ENCODE measurements at places on chromosomes 7 and 10.
A peak's percentile ranks its signal among the peaks of the same experiment; 100 is the strongest.

DNA sequence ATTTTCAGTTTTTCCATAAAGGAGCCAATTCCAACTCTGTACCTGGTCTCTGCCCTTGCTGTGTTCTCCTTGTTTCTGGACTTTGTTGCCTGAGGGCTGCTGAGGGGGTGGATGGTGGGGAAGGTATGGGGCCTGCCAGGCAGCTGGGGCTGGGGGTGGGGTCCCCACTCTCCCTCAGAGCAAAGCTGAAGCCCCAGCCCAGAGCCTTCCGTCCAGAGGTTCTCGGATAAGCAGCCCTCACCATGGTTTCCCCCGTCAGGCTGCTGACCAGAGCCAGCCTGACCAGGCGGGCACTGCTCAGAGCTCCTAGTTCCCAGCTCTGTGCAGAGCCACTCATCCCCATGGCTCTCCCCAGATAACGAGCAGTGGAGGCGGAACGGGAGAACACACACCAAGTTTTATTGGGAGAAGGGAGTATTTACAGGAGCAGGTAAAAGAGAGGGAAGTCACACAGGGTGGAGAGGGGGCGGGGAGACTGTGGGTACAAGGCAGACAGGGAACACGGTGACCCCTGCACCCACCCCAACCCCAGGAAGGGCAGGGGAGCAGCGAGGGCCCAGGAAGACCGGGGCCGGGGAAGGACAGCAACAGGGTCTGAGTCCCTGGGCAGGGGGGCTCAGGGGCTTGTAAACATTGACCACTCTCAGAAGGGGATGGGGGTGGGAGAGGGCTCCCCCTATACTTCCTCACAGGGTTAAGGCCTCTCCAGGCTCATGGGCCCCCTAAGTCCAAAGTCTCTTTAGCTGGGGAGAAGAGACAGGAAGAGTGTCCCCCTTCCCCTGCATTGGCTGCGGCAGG is 5.8 kb downstream of the GNB2 start:
- no peak for DNase-seq

DNA sequence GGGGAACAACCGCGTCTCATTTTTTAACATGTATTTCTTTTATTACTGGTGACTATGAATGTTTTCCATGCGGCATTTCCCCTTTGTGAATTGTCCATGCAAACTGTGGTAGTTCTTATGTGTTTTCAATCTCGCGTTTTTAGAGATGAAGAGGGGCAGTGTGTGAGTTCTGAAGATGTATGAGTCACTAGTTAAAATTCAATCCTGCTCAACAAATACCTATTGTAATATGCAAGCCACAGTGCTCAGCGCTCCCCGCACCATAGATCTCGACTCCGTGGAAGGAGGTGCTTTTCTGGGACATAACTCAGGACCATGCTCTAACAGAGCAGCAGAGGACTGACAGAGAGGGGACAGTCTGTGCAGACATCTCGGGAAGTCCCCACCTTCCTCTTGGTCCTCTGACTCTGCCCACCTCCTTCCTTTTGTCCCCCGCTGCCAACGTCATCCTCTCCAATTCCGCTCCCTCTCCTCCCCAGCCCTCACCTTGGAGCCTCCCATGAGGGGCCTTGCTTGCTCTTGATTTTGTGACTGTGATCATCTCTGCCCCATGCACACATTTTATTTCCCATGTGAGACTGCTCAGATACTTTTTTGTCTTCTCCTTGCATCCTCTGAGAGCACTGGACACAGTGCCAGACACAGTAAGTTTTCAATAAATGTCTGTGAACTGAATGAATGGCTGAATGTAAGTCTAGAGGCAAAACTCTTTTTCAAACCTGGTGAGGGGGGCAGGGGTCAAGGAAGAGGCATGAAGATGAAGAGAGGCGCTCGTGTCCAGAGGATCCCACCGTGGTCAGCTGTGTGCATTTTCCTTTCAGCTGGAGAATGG is 42.7 kb upstream of the PLEKHA1 start:
- no peak for DNase-seq

GRCh38 chr10:30463944-30464451 is 30.0 kb downstream of the MAP3K8 start:
- DNase-seq = no peak

- DNase-seq = peak; percentile 35
Observed at GRCh38 chr7:36396150-36396549, 6.5 kb downstream of the ANLN start.

- no peak for DNase-seq
Observed at GRCh38 chr7:99860281-99861127, 16.3 kb downstream of the OR2AE1 start.

DNA sequence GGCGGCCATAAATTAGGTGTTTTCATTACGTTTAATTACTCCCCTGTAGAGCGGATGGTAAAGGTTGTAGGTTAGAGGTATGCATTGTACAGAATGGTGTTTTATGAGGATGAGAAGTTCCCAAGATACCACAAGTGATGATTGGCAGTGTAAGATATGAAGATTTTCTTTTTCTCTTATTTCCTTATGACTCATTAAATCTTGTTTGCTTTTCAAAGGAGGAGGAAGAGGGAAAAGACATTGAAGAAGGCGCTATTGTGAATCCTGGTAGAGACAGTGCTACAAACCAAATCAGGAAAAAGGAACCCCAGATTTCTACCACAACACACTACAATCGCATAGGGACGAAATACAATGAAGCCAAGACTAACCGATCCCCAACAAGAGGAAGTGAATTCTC is 133.9 kb downstream of the AASS start:
- no peak for DNase-seq

DNA sequence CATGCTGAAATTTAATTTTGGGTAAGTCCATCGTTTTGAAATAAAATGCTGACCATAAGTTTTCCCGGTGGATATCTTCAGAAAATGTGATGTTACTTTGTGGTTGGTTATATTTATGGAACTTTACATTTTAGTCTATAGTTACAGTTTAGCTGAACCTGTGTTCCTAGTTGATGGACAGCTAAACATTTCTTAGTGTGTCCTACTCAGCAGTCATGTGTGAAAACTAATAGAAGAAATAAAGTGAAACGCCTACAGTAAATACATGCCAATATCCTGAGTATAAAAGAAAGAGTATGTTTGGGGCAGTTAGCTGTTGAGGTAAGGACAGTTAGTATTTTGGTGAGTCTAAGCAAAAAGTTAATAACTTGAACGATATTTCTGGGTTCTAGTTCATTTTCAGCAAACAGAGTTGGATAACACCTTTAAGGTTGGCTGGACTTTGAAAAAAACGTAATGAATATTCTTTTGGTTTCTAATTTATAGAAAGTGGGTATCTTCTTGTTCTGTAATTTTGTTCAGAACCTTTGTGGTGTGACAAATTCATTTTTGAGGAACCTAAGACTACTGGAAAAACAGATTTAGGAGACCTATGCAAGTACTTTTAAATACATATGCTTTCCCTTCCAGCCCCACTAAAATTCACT is 28.7 kb downstream of the LCOR start:
- no peak for DNase-seq

GRCh38 chr7:93544691-93545090 is 29.8 kb downstream of the CALCR start:
- DNase-seq = no peak

DNA sequence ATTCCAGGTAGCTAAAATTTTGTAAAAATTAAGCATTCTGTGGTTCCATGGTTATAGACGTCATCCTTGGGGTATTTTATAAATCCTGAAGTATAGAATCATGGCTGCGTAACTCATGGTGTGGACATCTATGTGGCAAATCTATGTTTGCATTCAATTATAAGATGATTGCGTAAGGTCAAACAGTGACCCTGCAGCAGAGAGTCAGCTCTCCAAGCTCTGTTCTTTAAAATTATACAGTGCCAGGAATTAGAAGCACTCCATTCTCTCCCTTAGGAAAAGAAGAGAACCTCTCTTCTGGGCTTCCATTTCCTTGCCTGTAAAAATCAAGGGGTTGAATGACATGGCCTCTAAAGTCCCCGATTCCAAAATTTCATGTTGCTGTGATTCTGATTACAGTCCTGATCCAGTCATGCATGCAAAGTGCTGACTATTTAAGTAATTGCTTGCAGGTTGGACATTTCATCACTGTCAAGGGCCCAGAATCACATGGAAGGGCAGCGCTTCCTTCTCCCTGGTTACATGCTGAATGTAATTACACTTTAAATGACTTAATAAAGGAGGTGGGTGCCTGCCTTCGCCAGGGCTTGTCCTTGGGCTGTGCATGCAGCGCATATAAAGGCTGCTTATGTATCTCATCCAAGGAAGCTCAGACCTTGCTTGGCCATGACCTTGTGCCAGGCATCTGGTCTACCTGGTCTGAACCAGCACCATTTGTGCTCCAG is 550.7 kb downstream of the TYW1 start:
- no peak for DNase-seq

GRCh38 chr10:102775201-102775934 is 31.6 kb downstream of the WBP1L start:
- no peak for DNase-seq

- no peak for DNase-seq
Observed at GRCh38 chr7:154931906-154932305, 71.0 kb downstream of the PAXIP1 start.

- DNase-seq = no peak
Observed at GRCh38 chr7:47782022-47782421, 166.2 kb downstream of the PKD1L1 start.

- DNase-seq = no peak
Observed at GRCh38 chr7:25297278-25297677, 69.0 kb upstream of the NPVF start.

- no peak for DNase-seq
Observed at GRCh38 chr7:154750353-154750801, 252.5 kb downstream of the PAXIP1 start.

DNA sequence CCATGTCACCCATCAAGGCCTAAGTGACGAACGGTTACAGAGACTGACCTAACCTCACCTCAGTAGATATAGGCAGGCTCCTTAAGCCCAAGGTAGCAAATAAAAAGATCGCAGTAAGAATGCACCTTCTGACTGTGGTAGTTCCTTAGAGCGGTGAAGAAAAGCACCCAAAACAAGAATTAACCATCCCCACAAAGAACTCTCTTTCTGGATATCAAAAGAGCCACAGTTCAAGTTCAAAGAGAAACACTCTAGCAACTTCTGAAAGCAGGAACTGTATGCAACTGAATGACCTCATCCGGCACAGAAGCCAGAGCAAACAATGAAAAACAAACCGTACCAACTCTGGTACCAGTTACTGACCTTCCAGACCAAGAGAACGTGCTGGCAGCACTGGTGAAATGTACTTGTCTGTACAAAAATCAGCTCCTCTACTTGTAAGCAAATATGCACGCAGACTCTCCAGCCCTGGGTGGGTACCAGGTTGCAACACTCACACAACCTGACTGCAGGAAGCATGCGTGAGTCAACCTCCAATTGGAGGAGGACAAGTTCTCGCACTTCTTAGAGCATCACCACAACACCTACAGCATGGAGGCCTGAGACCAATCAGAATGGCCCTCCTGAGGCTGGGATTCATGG is 202.7 kb downstream of the FAM107B start:
- peak; percentile 83 for DNase-seq

DNA sequence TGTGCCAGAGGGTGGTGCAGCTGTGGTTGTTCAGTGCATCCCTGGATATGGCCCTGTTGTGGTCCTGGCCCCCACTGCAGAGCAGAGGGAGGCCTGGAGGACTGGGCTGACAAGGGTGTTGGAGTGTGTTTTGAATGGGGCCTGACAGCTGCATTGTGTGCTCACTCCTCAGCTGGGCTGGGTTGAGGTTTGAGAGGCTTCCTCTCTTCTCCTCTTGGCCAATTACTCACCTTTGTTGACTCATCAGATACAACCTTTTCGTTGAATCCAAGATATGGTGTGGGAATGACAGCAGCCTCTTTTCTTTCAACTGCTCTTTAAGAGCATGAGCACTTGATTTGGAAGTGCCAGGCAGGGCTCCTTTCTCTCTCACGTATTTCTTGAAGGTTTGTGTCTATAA is 228.5 kb upstream of the COBL start:
- DNase-seq = no peak

GRCh38 chr10:125373546-125373945 is 213.2 kb upstream of the CTBP2 start:
- no peak for DNase-seq

DNA sequence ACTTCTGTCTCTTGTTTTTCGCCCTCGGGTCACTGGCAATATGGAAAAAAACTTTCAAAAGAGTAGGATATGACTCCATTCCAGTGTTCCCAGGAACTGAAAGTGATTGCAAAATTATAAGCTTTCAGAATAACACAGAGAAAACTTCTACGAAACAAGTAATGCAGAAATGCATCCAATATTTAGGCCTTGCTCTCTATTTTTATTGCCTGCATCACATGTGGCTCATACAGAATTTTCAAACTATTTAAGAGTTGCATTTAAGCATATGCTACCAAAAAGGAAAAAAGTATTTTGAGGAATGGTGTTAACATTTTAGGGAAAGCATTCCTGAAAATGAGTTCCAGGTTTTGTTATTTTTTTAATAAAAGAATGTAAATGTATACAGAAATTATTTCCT is 228.0 kb downstream of the CACNB2 start:
- no peak for DNase-seq

GRCh38 chr7:96614154-96614867 is 95.3 kb downstream of the SEM1 start:
- no peak for DNase-seq

GRCh38 chr10:13830385-13830784 is 243.6 kb downstream of the PRPF18 start:
- no peak for DNase-seq

- DNase-seq = no peak
Observed at GRCh38 chr7:1012004-1012715, 29.2 kb downstream of the CYP2W1 start.

- DNase-seq = no peak
Observed at GRCh38 chr10:113939212-113939860, 84.9 kb downstream of the NHLRC2 start.

DNA sequence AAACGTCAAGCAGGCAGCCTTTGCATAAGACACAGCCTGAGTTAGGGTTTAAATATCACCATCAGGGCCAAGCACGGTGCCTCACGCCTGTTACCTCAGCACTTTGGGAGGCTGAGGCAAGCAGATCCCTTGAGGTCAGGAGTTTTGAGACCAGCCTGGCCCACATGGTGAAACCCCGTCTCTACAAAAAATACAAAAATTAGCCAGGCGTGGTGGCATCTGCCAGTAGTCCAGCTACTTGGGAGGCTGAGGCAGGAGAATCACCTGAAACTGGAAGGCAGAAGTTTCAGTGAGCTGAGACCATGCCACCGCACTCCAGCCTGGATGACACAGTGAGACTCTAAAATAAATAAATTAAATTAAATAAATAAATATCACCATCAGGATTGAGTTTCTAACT is 33.0 kb downstream of the SRPK2 start:
- DNase-seq = no peak

GRCh38 chr10:89347701-89348457 is 20.1 kb downstream of the IFIT3 start:
- no peak for DNase-seq

DNA sequence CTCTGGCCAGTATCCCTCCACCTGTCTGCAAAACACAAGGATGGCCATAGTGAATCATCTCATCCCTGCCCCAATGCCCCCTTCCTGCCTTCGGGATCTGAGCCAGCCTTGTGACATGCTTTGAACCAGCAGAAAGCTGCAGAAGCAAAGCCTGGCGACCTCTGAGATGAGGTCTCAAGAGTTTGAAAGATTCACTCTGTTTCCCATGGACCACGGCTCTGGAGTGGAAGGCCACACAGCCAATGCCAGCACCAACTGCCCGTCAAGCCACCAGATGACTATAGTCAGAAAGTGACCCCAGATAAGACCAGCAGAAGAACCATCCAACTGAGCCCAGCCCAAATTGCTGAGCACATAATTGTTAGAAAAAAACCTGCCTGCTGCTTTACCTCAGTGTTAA is 193.9 kb upstream of the PPP2R2D start:
- no peak for DNase-seq

GRCh38 chr10:14623931-14624330 is 150.8 kb downstream of the FAM107B start:
- DNase-seq = no peak

All from CD4-positive, alpha-beta T cell treated with Interleukin-4 for 4 hours (primary cell).